Anterior cingulate cortex (tissue), 58 donors: ENCODE measurements at places on chromosomes 7 and 10.

DNA sequence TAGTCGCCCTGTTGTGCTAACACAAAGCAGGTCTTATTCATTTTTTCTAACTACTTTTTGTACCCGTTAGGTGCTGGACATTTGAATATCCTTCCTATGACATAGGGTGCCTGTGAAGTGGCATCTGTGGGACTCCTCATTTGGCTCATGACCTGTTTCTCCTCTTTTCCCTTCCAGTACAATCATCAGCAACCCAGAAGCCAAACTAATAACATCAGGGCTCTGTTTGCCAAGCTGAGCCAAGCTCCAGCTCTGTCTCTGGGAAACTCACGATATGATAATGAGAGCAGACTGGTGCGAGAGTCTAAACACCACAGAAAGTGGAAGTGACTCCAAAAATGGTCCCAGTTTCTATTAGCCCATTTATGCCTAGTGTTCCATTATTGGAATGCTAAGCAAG lies 92.0 kb downstream of the SVIL start:
- no peak for DNase-seq

GRCh38 chr10:48545462-48546145 lies 59.3 kb downstream of the ARHGAP22 start:
- DNase-seq: no peak

- DNase-seq: no peak
Observed at GRCh38 chr10:128476845-128477244, 350.6 kb upstream of the MKI67 start.

DNA sequence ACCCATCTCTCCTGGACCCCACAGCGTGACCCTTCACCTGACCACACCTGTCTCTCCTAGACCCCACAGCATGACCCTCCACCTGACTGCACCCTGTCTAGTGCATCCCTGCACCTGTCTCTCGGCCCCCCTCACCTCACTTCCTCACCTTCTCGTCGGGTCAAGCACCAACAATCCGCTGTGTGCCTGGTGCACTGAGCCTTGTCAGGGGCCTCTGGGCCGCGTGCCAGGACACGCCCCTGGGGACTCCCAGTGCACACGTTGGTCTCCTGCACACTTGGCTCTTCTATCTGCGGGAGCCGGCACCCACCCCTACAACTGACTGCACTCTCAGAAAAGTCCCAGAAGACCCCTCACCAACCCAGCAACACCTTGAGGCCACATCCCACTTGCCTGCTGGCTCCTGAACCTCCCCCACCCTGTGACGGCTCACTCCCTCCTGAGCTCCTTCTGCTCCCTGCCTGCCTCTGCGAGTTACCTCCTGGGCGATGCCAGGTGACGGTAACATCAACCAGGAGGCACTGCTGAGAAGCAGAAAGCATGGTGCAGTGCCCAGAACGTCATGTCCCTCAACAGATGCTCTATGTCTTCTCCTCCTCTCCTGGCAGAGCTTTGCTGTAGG lies 147.6 kb downstream of the DIP2C start:
- DNase-seq: no peak

GRCh38 chr10:22831586-22831985 lies 96.3 kb upstream of the ARMC3 start:
- DNase-seq: no peak

DNA sequence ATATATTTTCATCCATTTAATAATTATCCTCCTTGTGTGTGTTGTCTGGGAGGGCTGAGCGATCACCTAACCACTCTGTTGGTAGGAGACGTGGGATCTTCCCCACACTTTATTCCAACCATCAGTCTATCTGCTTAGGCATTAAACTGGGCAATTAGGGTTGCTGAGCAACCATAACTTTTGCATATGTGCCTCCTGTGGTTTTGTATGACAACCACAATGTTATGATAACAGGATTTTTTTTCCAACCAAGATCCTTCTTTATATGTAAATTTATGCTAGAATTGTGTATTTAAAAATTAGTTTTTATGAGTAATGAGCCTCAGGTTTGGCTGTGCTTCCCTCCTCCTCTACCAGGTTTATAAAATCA lies 495.0 kb upstream of the MGMT start:
- no peak for DNase-seq

DNA sequence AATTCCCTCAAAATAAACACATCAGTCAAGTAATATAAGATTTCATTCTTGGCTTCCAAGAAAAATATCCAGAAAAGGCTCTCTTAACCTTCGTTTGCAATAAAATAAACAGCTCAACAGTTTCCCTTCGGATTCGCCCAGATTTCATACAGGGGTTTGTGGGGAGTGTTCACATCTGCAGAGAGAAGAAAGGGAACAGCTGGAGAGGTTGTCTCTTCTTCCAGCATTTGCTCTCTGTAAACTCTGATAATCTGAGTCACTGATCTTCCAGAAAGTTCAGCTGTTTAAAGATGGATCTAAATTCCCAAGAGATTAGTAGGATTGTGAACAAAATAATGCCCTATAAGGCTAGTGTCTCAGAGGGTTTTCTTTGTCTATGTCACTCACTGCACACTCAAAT lies 277.9 kb downstream of the HPSE2 start:
- no peak for DNase-seq

DNA sequence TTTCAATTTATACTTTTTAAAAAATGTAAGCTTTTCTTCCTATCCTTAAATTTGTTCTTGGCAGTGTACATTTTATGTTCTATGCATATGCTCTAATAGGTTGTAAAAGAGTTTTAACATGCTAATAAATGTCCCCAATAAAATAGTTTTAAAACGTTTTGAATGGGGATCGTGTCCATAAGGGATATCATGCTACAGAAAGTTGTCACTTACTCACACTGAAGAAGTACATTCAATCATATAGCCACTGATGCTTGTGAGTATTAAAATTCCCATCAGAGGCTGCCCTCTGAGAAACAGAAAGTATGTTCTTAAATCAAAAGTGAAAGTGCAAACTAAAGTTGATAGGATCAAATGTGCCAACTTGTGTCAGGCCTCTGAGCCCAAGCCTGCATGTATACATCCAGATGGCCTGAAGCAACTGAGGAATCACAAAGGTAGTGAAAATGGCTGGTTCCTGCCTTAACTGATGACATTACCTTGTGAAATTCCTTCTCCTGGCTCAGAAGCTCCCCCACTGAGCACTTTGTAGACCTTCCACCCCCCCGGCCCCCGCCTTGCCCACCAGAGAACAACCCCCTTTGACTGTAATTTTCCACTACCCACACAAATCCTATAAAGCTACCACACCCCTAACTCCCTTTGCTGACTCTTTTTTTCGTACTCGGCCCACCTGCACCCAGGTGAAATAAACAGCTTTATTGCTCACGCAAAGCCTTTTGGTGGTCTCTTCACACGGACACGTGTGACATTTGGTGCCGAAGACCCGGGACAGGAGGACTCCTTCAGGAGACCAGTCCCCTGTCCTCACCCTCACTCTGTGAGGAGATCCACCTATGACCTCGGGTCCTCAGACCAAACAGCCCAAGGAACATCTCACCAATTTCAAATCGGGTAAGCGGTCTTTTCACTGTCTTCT lies 877 bp upstream of the NOD1 start:
- no peak for DNase-seq

DNA sequence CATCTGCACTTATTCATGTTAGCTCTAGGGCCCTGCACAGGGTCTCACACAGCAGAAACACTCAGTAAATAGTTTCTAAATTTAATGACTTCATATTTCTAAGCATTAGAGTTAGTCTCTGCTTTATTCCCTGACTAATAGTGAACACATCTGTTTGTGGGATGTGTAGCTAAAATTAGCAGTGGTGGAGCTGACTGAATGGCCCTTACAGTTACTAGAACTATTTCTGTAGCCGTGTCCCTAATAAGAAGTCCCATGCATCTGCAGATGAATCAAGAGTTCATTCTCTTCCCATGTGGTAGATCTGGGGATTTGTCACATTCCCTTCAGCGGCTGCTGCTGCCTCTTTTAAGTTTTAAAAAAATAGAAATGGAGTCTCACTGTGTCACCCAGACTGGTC lies 11.7 kb downstream of the MAP3K8 start:
- no peak for DNase-seq

- no peak for DNase-seq
Observed at GRCh38 chr7:140160308-140160707, 16.5 kb downstream of the KDM7A start.

DNA sequence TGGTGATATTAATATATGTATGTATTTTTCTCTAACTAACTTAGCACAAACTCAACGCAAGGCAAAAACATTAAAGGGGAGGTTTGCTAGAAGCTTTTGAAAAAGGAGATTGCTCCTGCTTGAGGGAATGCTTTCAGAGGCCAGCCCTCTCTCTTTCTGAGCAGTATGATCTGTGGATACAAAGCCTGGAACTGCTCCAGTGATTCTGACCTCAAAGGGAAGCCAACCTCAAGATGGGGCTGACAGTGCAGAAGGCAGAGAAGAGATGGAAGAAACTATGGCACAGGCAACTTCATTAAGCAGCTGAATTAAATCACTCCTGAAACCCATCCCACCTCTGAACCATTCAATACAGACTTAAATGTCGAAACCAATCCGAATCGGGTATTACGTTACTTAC lies 102.4 kb downstream of the USP6NL start:
- no peak for DNase-seq

DNA sequence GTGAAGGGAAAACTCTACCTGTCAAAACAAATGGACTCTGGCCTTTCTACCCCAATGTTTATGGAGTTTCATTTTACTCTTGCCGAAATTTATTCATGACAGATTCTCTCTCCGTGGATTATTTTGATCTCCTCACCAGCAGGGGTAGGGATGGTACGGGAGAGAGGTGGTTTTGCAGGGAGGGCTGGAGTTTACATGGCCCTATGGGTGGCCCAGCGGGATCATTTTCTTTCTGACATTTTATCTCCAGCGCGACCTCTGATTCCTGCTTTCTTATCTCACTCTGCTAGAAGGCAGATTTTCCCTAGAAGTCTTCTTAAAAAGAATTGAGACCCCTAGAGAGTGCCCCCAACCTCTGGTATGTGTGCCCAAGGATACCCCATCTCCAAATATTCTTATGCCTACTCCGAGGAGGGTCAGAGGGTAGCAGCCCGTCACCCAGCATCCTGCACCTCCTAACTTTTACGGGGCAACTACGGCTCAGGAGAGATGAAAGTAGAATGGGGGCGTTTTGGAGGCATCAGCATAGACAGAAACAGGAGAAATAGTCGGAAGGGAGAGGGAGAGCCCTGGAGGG lies 10.1 kb upstream of the GATA3 start:
- no peak for DNase-seq

- no peak for DNase-seq
Observed at GRCh38 chr7:47502240-47502877, 79.6 kb downstream of the TNS3 start.

- DNase-seq: no peak
Observed at GRCh38 chr10:106592396-106592795, 572.1 kb downstream of the SORCS1 start.

- no peak for DNase-seq
Observed at GRCh38 chr10:119406601-119407253, 135.8 kb downstream of the RGS10 start.

DNA sequence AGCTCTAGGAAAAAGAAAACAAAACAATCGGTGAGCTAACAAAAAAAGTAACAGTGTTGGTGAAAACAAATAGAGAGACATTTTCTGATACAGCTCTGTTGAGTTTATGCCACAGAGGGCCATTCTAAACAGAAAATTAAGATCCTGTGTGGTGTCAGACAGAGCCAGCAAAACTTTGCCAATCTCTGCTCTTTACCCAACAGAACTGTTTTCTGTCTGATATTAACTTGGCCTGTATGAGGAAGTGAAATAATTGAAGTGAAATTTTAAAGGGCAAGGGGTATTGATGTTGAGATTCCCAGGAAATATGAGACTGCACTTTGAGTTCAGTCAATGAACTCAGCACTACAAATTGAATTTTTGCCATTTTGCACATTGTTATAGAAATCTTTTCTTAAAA lies 101.0 kb downstream of the AOAH start:
- DNase-seq: no peak

GRCh38 chr7:158442260-158442659 lies 145.4 kb downstream of the PTPRN2 start:
- DNase-seq: no peak

DNA sequence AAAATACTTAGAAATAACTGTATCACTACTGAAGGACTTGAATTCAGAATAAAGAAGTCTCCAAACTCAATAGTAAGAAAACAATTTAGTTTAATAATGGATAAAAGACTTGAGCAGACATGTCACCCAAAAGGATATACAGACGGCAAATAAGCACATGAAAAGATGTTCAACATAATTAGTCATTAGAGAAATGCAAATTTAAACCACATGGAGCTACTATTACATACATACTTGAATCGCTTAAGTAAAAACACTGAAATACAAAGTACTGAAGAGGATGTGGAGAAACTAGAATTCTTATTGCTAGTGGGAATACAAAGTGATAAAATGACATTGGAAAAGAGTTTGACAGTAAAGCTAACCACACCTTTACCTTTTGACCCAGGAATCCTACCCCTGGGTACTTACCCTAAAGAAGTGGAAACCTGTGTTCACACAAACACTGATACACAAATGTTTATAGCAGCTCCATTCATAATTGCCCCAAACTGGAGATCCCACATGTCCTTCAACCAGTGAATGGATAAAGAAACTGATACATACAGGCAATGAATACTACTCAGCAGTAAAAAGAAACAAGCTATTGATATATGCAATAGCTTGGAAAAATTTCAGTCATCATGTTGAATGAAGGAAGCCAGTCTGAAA lies 54.3 kb upstream of the NFKB2 start:
- DNase-seq: no peak

DNA sequence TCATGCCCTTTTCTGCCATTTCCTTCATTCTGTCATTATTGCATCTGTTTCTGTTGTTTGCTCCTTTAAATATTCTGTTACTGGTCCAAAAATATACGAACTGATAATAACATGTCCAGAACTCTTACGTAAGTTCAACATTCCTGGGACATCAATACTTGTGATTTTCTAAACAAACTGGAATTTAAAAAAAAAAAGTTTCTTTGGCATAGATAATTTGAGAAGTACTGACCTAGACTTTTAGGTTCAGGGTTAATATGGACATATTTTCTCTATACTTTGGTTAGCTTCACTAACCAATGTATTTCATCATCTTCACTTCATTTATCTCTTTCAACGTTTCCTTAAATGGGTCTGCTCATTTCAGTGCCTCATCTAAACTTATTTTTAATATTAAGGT lies 147.3 kb downstream of the JMJD1C start:
- DNase-seq: no peak

DNA sequence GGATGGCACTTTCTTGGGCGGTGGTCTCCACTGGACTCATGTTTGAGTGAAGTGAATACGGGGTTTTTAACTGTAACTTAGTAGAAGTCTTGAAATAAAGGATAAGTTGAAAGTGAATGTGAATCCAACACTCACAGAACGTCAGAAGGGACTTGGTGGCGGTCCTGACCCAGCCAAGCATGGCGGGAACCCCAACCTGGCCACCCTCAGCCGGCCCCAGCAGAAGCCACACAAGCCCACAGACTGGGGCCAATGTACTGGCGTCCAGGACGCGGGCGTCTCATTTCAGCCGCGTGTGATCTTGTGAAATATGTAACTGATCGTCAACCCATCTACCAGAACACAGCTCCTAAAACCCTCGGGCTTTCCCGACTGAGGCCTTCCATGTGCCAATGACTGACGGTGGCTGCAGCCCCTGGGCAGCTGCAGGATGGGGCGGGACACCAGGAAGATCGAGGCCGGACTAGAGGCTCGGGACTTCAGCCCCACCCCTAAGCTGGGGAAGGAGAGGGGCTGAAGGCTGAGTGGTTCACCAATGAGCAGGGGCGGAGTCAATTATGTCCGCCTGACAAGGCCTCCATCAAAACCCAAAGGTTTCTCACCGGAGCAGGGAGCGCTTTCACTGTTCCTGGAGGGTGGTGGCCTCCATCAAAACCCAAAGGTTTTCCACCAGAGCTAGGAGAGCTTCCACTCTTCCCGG lies 161.5 kb downstream of the MAD1L1 start:
- no peak for DNase-seq
